Stimulated activated CD4-positive, alpha-beta T cell treated with anti-CD3 and anti-CD28 coated beads, Interleukin-15, amount 100 ng/mL, for 48 hours (primary cell): ENCODE measurements at places on chromosomes 13 and 19.

DNA sequence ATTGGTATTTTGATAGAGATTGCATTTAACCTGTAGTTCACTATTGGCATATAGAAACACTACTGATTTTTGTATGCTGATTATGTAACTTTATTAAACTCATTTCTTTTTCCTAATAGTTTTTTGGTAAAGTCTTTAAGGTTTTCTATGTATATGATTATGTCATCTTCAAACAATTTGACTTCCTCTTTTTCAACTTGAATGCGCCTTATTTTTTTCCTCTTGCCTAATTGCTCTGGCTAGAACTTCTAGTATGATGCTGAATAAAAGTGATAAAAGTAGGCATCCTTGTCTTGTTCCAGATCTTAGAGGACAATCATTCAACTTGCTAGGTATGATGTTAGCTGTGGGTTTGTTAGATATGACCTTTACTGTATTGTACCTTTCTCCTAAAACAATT lies 1034.9 kb downstream of the PCDH9 start:
- no peak for DNase-seq

- DNase-seq: no peak
Observed at GRCh38 chr19:14476673-14477401, 1.7 kb upstream of the PTGER1 start.

- no peak for DNase-seq
Observed at GRCh38 chr13:60494296-60494695, 97.3 kb downstream of the TDRD3 start.

GRCh38 chr13:28590461-28590860 lies 68.5 kb upstream of the POMP start:
- DNase-seq: no peak

DNA sequence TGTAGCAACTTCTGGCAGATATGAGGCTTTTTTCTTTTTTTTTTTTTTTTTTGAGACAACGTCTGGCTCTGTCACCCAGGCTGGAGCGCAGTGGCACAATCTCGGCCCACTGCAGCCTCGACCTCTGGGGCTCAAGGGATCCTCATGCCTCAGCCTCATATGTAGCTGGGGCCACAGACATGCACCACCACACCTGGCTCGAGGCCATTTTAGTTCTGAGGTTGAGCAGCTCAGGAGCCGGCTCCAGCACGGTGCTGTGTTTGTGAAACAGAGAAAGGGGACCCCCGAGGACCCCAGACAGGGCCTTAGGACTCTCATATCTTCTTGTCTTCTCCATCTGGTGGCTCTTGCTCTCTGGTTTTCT lies 3.4 kb upstream of the FLT3LG start:
- DNase-seq: no peak
